Vagina (tissue), 2 donors: ENCODE measurements at places on chromosomes 1 and 21.

DNA sequence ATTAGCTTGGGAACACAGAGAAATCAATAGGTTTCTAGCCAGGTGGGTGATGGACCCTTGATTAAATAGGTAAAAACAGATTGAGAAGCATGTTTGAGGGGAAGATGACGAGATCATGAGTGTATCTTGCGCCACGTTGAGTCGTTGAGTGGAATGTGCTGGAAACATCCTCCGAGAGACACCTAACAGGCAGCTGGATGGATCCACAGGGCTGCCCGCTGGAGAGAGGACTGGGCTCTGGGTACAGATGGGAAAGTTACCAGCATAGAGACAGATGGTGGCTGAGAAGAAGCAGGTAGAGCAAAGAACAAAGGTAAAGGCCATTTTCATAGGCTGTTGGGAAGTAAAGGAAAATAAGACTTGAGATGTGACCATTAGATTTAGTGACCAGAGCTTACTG lies 15.6 kb downstream of the BATF3 start:
- no peak for DNase-seq

DNA sequence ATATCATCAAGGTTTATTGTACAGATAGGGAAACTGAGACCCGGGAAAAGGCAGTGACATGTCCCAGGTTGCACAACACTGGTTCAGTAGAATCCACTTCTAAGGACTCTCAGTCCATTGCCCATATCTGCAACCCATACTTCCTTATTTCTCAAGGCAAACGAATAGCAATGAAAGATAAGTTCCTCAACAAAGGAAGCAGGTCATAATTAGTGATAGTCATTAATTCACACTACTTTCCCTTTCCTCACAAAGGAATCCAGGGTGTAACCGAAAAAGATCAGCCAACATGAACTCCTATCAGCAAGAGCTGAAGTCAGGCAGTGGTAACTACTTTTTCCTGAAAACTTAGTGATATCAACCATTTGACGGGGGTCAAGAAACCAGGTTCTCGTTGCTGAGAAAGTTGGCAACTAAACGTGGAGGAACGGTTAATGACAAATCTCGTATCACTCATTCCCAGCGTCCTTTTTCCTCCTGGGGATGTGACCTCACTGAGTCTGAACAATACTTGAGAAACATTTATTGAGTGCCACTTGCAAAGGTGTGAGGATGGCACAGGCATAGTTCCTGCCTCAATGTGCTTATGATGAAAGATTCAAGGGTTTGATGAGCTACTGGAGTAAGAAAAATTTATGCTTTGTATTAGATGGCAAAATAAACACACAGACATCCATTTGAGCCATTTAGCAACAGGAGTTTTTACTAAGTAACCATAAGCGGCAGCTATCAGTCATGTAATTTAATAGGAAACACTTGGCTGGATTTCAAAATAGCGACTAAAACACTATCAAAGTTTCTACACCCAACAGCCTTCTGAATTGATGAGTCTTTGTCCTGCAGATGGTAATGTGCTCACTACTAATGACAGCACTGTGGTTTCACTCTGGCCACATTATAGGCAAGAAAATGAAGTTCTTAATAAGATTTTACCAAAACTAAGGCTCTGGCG lies 82.3 kb downstream of the PLPP3 start:
- DNase-seq: peak; percentile 65

DNA sequence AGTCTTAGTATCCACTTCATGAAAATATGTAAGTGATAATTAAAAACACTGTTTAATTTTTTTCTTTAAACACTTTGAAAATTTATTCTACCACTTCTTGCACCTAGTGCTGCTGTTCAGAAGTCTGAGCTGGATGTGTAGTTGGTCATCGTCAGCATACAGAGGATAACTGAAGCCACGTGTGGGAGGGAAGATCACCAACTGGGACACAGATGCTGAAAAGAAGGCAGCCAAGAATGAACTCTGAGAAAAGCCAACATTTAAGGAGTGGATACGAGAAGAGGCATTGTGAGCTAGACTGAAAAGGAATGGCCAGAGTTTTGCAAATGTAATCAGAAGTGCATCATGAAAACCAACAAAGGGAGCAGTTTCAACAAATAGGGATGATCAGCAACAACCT lies 24.6 kb upstream of the CLCA4 start:
- no peak for DNase-seq

DNA sequence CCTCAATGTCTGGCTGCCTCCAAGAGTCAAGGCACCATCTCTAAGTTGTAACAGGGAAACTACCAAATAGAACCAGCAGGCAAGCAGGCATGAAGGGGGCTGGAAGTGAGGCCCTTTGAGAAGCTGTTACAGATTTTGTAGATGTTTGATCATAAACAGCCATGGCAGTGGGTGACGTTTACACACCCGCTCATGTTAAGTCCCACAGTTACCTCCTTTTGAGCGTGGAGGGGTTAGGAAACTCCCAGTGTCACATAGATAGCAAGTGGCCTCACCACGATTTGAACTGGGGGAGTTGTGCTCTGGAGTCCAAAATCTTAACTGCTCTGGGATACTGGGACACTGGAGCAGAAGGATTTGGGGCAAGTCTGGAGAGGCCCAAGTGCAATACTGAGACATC lies 192.4 kb downstream of the HIVEP3 start:
- DNase-seq: no peak

DNA sequence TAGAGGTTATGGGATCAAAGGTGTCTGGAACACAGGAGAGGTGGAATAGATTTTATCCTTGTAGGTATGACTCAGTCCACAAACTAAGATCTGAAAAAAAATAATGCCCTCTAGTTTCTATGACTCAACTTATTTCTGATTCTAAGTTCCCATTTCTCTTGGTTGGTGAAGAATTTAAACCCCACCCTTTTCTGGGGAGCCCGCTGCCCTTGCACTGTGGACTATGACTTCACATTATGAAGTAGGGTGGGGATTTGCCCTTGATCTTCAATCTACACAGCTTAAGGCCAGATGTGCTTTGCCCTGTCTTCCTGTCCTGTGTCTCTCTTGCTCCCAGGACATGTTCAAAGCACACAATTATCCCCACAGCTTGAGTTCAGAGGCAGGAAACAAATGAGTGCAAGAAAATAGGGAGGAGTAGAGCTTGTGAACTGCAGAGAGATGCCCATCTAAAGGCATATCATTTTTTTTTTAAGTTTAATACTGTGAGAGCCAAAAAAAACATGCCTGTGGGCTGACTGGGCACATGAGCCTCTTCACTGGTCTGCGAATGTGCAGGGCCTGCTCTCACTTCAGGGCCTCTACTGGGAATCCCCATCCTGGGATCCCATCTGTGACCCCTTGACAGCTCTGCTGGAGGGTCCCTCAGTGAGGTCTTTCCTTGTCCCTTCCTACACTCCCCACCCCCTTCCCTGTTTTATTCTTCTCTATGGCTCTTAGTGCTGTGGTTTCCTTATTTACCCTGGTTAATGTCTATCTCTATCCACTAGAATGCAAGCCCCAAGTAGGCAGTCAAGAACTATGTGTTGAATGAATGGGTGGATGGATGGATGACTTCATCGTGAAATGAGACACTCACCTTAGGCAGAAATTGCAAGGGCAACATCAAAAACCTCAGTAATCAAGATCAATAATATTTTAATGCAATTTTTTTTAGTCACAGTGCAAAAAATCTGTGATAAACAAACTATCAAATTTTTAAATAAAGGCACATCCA lies 61.5 kb downstream of the CD58 start:
- DNase-seq: no peak

DNA sequence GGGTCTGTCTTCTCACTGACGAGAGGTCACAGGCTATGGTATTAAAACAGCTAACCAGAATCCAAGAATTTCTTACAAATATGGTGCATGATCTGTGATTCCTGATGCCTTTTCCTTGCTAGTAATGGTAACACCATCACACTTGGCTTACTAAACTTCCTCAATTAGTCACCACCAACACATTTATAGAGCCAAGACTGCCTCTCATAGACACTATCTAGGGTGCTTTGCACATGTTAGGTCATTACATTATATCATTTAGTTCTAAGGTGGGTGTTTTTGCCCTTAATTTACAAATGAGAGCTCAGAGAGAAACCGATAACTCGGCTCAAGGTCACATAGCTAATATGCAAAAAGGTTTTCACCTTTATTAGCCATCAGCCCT lies 8.7 kb downstream of the KIF21B start:
- DNase-seq: no peak

DNA sequence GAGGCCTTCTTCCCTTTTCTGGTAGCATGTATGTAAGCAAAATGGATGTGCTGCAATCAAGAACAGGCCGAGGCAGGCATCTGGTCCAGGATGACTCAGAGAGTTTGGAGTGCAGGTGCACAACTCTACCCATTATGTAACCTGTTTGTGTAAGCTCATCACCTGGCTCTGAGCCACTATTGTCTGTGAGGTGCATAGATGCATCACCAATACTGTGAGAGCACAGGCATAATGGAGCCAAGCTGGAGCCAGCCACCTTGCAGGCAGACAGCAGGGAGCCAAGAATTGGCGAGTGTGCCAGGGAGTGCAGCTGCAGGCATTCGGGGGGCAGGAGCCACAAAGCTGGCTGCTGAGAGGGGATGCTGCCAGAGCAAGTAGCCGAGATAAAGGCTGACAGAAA lies 549.9 kb upstream of the RGS18 start:
- no peak for DNase-seq

GRCh38 chr1:58249737-58250586 lies 296.6 kb downstream of the OMA1 start:
- peak; percentile 72 for DNase-seq

- no peak for DNase-seq
These were observed 36.5 kb upstream of the TRAPPC10 start for GRCh38 chr21:43975469-43976098.
